Neural progenitor cell (in vitro differentiated cells): ENCODE measurements at places on chromosomes 1 and 21. TPM values are rescaled to one million over a fixed set of nuclear protein-coding genes. Genes with fewer than 3 reads are reported as not detected.

- DNase-seq: no peak
Measured at GRCh38 chr1:61158591-61158990, 76.2 kb downstream of the NFIA start.

DNA sequence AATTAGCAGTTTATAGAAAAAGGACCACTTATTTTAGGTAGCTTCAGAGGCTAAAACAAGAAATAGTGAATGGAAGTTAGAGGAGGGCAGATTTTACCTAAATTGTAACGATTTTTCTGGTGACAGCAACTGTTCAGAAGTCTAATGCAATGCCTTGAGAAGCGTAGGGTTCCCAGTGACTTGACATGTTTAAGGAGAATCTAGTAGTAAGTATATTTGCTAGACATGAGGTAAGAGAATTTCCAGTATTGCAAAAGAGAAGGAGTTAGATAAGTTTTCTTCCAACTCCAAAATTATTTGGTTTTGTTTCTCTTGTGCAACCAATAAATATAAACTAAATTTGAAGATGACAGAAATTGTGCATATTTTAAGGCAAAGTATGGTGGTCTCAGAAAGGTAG lies 140.0 kb downstream of the SMYD3 start:
- no peak for DNase-seq

PTPN22 gene
- not detected in 2 replicates for total RNA-seq

DNA sequence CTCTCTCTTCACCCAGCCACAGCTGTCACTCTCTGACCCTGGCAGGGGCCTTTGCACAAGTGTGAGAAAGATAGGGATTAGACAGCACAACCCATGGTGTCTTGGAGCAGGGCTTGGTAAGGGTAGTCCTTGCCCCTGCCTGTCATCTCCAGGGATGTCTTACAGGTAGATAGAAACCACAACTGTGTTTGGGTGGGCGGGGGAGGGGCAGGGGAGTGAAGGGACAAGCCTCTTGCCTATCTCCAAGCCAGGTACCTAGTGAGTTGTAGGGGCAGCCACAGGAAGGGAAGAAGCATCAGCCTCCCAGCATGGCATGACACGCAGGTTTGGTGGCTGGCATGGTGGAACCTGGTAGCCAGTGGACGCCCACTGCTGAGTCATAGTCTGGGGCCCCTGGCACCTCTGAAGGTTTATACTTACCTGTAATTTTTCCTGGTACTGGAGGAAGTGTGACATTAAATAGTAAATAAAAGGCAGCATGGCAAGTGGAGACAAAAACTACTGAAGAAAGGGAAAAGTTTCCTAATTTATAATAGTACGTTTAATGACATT lies 97.5 kb downstream of the CLEC20A start:
- no peak for DNase-seq

DNA sequence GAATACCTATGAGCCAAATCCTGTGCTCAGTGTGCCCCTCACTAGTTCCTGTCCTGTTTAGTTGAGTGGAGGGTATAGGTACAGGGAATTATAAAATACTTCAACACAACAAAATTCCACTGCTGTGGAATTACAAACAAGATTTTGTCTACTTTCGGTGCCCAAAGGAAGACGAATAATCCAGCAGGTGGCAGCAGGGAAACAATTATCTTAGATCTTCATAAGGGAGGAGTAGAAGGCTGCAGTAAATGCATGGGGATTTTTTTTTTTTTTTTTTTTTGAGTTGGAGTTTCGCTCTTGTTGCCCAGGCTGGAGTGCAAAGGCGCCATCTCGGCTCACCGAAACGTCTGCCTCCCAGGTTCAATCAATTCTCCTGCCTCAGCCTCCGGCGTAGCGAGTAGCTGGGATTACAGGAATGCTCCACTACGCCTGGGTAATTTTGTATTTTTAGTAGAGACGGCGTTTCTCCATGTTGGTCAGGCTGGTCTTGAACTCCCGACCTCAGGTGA lies 2.0 kb upstream of the PIP5K1A start:
- DNase-seq: peak; percentile 71

GRCh38 chr1:207820568-207821463 lies 69.0 kb downstream of the CD46 start:
- DNase-seq: no peak

DNA sequence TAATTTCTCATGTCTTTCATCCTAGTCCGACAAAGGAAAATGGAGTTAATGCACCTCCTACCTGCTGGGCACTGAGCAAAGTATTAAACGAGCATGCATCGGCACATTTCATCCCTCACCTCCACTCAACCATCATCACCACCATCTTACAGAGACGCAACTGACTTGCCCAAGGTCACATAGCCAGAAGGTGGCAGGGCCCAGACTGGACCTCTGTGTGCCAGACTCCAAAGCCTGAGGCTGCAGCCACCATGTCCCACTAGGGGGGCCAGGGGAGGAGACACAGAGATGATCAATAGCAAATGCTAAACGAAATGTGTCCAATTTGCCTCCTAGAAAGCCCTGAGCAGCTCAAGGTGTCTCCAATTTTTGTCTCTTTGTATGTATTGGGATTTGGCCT lies 163.7 kb upstream of the EDN2 start:
- no peak for DNase-seq

S100A7A gene
- not detected in 2 replicates for total RNA-seq

- DNase-seq: no peak
Measured at GRCh38 chr21:28227881-28228635, 764.6 kb downstream of the LTN1 start.

- peak; percentile 58 for DNase-seq
Measured at GRCh38 chr1:46549697-46550681, 1.5 kb downstream of the KNCN start.

RIMKLA gene
- 5.1 and 5.4 TPM in 2 replicates for total RNA-seq

DNA sequence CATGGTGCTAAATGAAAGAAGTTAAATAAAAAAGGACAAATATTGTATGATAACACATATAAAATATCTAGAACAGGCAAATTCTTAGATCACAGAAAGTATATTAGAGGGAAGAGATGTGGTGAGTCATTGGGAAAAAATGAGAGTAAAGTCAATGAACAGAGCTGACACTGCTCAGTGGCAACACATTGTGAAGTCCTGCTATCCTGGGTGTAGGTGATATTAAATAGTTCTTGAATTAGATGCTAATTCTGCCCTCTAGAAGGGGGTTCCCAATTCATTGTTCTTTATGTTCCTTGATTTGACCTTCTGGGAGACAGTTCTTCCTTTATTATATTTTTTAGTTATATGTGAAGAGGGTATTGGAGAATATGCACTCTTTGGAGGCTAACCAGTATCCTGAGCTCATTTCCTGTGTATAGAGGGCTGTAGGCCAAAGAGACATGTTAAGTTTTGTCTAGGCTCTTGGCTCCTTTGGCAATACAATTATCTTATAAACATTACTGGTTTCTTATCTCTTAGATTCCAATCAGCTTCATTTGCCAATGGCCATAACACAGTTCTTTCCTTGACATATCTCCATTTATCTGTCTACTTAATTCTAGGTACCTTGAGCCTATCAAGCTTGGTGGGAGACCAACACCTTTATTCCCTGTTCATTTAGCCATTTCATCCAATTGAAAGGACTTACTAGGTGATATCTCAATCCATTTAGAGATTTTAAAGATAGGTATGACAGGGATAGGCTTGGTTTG lies 6.6 kb upstream of the SLC35A3 start:
- no peak for DNase-seq

SH2D1B gene
- total RNA-seq: not detected in 2 replicates
